ENCODE measurements at places on chromosomes 2 and 18.

DNA sequence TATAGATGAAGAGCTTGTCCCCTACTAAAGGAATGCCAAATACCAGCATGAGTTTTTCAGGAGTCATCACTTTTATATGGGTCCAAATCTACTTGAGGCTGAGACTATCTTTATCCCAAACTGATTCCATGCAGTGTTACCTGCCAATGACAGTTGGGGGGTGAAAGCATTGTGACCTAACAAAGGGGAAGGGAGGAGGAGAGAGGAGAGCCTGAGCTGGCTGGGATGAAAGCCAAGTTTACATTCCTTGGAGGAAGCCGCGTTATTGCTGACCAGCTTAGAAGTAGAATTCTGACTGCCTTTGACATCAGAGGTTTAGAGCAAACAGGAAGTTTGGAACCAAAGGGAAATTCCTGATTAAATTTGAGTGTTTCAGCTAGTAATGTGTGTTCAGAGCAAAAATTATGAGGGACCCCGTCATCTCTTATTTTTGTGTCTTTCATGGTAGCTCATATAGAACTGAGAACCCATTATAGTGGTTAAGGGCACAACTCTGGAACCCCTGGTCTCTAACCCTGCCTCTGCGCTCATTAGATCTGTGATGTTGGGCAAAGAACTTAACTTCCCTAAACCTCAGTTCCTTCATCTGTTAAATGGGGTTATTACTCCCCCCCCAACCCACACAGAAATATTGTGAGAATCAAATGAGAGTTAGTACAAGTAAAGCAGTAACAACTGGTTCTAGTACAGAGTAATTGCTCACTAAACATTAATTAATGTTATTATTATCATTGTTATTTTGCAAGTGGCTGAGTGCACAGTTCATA is 199.3 kb upstream of the EPAS1 start:
- DNase-seq = no peak

- no peak for DNase-seq
Observed at GRCh38 chr2:238864207-238865014, 16.5 kb downstream of the TWIST2 start.

GRCh38 chr2:11208083-11208482 is 52.8 kb downstream of the SLC66A3 start:
- no peak for DNase-seq

DNA sequence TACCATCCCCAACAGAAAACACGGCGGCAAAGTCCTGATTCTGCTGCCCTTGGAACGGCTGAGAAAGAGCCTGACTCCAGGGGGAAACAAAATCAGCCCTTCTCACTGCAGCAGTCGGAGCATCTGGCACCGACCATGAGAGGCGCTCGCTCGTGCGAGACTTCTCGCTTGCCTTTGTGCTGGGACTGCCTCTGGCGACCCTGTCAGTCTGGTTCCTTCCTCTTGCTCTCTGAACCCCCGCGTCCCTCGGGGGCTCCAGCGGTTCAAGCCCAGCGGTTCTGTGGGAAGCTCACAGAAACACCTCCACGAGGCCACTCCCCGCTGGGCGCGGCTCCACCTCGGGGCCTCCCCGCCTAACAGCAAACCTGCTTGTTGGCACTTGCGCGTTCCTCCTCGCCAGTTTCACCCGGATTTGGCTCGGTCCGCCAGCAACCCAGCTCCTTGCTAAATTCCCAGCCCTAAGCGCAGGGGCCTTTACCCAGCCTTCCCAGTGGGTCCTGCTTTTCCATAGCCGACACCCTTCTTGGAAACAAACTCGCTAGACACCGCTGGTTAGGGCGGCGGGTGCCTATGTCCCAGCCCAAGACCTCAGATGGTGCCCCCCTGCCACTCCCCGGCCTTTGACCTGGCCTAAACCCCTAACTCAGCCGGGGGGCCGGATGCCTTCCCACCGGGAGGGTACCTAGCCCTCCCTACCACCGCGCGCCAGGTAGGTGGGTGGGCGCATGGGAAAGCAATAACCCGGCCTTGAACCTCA is 2.2 kb downstream of the RND3 start:
- no peak for DNase-seq

- no peak for DNase-seq
Observed at GRCh38 chr2:241763551-241764274, 12.9 kb upstream of the GAL3ST2 start.

DNA sequence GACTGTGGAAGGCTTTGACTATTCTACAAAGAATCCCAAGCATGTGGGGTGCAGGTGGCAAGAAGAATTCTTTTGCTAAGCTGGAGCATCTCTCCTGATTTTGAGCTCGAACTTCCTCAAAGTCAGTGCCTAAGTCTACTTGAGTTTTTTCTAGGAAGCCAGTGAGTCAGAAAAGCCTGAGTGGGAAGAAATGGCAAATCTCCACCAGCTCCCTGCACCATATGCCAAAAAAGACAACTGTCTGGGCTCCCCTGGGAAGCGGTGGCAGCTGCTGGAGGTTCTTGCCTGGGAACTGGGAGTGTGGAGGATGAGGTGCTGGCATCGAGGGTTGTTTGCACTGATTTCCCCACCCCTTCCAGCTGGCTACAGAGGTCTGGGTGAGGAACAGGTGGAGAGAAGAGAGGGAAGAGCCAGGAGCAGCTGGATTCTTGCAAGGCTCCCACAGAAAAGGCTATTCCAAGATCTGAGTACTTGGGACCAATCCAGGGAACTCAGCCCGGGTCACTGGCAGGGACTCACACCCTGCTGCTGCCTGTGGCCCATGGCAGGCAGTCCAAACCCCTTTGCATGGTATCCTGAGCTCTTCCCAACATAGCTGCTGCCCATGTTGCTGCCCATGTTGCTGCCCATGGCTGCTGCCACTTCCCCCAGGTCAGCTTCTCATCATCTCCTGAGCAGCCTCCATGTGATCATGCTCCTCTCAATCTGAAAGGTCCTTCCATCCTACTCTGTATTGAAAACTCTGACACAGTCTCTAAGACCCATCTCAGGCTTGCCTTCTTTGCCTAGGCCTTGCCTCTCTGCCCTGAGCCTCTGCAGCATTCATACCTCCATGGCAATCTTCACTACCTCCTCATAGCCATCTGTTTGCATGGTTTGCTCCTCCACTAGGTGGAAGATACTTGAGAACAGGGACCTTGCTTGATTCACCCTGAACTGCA is 128.3 kb upstream of the SPATS2L start:
- no peak for DNase-seq

GRCh38 chr18:64710105-64710861 is 561.4 kb upstream of the LINC00305 start:
- DNase-seq = no peak

- no peak for DNase-seq
Observed at GRCh38 chr2:190802626-190803209, 77.9 kb upstream of the GLS start.

- DNase-seq = peak; percentile 7
Observed at GRCh38 chr2:105926960-105927678, 182.4 kb downstream of the NCK2 start.

DNA sequence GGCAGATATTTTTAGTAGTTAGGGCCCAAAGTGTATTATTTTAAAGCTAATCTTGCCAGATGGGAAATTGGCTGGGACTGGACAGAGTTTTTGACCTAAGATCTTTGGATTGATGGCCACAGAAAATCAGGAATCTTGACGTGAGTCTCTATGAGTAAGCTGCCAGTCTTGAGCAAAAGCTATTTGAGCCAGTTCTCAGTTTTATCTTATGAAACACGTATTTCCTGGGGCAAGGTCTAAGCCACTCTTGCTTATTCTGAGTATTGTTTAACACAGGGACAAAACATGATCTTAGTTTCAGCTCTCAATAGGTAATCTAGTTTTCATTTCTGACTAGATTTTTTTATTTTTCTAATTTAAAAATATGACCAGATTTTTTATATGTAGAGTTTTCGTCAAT is 329.4 kb downstream of the CNTNAP5 start:
- DNase-seq = no peak

GRCh38 chr2:100589527-100589926 is 26.7 kb downstream of the PDCL3 start:
- no peak for DNase-seq

DNA sequence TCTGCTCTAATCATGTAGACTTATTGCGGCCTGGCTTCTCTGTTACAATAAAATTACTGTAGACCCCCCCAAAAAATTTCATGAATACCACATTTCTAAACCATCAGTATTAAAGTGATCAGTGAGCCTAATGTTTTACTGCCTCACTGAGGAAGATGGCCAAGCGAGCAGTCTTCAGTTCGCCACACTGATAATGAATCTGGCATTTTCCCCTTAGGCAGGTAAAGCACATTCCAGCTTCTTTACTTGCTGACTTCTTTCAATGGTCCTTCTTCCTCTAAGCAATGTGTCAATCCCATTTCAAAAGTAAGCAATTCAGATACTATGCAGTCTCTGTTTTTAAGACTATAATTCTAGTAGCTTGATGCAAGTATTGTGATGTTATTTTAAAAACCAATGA is 137.6 kb downstream of the LAMA1 start:
- no peak for DNase-seq

GRCh38 chr2:235095569-235095968 is 143.8 kb downstream of the SH3BP4 start:
- DNase-seq = no peak

DNA sequence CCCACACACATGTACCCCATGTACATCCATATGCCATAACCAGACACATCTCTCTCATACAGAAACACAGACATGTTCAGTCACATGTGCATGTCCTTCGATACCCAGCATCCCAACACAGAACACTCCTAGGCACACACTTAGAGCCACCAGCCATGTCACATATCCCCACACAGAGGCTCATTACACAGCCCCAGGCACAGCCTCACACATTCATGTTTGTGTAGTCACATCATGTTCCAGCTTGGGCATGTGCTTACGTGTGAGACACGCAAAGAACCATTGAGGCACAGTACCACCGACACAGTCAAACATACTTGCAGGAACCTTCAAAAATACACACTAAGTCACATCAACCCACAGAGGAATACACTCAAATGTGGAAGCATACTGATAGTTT is 17.3 kb downstream of the FBXO41 start:
- no peak for DNase-seq

- no peak for DNase-seq
Observed at GRCh38 chr18:45627204-45627526, 11.9 kb downstream of the SLC14A2 start.

- no peak for DNase-seq
Observed at GRCh38 chr2:238330391-238330790, 10.1 kb downstream of the TRAF3IP1 start.

- DNase-seq = no peak
Observed at GRCh38 chr2:1503471-1504310, 90.4 kb downstream of the TPO start.

DNA sequence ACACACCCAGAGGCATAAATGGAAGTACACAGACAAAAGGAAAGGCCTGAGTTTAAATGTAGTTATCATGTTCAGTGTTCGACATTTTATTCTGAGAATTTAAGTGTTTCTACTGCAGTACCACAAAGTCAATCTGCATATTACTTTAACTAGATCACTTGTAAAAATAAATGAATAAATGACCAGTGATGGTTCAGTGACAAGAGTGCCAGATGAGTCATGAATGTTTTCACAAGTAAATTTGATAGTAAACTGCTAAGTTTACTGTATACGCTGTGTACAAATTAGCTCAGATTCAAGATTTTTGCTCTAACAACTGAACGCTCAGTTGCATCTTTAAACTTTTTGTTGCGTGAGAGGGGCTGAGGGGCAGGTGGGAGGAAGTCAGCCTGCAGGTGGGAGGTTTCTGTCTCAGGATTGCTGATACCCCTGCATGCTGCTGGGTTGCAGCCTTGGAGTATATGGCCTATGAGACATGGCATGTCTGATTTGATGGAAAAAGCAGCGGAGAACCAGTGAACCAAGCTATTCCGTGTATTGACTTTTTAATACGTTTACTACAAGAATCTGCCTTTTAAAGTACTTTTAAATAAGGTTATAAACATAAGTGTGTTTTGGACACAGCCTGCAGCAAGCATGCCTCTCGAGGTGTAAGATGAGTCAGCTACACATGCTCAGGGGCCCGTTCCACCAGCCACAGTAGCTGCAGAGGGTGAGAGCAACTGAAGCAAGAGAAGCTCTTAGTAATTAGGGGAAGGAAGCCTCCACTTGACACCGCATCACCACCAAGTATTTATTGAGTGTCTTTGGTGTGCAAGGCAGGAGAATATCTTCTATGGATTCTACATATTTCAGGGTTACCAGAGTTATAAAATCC is 245.1 kb downstream of the NEDD4L start:
- DNase-seq = no peak

- DNase-seq = no peak
Observed at GRCh38 chr2:13919981-13920382, 712.5 kb upstream of the LRATD1 start.

DNA sequence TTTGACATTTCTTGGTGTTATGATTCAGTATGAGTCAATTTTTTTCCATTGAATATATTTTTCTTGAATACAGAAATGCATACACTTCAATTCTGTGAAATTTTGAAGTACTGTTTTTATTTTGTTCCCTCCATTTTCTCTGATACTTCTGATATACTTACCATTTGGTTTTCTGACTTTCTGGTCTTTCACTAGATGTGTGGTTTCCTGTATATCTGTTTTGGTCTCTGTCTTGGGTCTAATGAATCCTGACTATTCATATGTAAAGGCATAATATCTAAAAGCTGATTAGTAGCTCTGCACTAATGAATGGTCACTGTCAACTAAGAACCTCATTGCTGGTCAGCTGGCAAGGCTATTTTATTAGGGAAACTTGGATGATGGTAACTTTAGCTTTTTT is 345.6 kb downstream of the GRB14 start:
- no peak for DNase-seq

DNA sequence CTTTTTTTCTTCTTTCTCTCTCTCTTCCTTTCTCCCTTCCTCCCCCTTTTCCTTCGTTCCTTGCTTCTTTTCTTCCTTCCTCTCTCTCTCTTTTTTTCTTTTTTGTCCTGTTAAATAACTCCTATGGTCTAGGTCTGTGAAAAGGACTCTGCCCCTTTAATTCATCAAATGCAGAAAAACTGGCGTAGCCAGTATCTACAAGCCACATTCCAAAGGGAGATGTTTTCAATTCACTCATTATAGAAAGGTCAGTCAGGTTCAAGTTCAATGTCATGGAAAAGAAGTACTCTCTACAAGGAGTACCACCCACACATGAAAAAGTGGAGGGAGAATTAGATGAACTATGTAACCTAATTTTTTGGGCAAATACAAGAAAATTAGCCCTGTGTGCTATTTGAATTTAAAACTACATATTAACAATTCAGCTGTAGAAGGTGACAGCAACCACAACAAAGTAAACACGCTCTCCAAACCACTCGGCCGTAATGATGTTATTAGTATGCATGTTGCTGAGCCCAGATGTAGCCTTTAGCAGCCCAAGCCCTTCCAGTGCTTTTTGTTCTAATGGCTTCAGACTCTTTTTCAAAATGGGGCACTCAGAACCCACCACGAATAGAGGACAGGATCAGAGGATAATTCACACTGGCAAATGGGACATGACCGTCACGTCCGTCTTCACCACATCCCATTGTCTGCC is 735.4 kb upstream of the FANCL start:
- no peak for DNase-seq

GRCh38 chr2:232310121-232310520 is 68.4 kb upstream of the ALPP start:
- no peak for DNase-seq

- no peak for DNase-seq
Observed at GRCh38 chr2:7594211-7594610, 677.0 kb downstream of the RNF144A start.
